MG63 (cell line): ENCODE measurements at places on chromosomes 4 and X.

GRCh38 chrX:142249721-142250120 lies 44.6 kb upstream of the MAGEC2 start:
- DNase-seq = no peak

- DNase-seq = no peak
These were observed 155.4 kb upstream of the IL15 start for GRCh38 chr4:141480950-141481349.

DNA sequence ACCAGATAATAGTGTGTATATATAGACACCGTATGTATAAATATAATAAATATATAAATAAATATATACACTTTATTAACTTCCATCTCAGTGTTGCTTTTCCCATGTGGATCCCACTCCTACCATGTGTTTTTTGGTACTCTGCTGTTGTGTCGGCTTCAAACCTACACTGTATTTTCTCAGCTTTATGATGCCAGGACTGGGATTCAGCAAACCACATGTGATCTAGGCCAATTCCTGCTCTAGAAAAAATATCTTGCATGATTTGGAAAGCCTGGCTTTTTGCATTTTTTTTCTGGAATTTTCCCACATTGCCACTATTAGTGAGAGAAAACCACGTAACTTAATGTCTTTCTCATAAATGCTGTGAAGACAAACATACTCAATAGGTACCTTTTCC lies 55.8 kb downstream of the POLR2B start:
- DNase-seq = no peak

DNA sequence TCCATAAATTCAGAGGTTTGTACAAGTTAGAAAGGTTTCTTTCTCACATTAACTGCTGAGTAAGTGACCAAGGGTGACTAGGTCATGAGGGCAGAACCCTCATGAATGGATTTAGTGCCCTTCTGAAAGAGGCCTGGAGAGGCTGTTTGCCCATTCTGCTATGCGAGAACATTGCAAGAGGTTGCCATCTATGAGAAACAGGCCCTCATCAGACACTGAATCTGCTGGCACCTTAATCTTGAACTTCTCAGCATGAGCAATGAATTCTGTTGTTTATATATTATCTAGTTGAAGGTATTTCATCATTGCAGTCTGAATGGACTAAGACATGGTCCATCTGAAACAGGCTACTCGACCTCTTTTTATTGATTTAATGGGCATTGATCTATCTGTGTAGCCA lies 96.2 kb upstream of the GPRIN3 start:
- DNase-seq = no peak

DNA sequence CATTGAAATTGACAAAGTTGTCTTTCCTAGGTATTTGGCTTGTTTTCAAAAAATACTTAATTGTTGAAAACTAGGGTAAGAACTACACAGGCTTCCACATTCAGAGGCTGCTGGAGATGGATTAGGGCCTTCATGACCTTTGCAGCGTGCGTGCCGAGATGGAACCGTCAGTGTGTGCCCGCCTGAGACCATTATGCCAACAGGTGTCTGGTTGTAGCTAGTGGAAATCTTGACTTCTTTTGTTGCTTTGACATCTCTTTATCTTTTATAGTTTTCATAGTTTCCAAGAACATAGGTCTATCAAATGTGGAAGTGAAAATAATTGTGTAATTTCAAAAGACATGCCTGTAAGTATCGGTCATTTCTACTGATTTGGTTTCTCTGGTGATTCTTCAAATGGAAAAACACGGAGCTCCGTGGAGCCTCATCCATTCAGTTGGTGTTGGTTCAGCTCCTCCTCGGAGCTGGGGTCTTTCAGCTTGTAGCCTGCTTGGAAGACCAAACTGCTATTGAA lies 38.9 kb upstream of the CLCN4 start:
- DNase-seq = no peak

DNA sequence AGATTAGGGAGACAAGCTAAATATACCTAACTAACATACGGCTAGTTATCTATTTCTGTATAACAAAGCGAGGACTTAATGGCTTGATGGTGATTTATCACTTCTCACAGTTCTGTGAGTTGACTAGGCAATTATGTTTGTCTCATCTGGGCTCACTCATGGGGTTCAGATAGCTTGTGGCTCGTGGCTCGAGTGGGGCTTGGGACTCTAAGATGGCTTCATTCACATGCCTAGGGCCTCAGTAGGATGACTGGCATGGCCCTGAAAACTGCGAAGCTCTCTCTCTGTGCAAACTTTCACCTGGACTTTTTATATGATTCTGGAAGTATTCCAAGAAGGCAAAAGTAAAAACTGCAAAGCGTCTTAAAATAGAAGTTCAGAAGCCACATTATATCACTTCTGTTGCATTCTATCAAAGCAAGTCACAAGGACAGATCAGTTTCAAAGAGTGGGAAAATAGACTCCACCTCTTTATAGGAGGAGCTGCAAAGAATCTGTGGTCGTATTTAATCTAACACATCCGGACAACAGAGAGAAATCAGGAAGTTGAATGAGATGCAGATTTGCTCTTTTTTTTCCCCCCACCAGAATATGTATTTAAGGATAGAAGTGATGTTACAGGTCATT lies 491.2 kb downstream of the INPP4B start:
- no peak for DNase-seq

DNA sequence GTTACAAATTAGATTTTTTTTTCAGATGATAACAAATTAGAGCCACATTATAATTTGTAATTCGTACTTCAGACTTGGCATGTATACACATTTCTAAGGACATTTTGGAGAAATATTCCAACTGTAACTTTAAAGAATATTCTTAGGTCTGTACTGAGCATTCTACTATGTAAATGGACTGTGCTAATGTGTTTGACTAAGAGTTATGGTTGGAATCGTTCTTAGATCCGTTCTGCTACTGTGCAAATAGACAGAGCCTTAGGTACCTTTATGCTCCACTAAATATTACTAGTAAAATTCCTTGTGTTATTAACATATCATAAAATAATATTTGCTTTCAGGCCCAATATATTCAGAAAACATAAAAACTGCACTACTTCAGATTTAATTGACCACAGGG lies 1180.0 kb upstream of the TENM3 start:
- DNase-seq = no peak

- peak; percentile 36 for DNase-seq
These were observed at the start of gene CNKSR2 for GRCh38 chrX:21374163-21374993. Gene CNKSR2, plus strand, starts transcription at chrX:21374418. Its CDS starts 480 bp downstream, at chrX:21374898.

- no peak for DNase-seq
These were observed 155.2 kb upstream of the SPIN4 start for GRCh38 chrX:63506320-63506719.

GRCh38 chr4:147913137-147913536 lies 181.2 kb downstream of the ARHGAP10 start:
- DNase-seq = no peak

DNA sequence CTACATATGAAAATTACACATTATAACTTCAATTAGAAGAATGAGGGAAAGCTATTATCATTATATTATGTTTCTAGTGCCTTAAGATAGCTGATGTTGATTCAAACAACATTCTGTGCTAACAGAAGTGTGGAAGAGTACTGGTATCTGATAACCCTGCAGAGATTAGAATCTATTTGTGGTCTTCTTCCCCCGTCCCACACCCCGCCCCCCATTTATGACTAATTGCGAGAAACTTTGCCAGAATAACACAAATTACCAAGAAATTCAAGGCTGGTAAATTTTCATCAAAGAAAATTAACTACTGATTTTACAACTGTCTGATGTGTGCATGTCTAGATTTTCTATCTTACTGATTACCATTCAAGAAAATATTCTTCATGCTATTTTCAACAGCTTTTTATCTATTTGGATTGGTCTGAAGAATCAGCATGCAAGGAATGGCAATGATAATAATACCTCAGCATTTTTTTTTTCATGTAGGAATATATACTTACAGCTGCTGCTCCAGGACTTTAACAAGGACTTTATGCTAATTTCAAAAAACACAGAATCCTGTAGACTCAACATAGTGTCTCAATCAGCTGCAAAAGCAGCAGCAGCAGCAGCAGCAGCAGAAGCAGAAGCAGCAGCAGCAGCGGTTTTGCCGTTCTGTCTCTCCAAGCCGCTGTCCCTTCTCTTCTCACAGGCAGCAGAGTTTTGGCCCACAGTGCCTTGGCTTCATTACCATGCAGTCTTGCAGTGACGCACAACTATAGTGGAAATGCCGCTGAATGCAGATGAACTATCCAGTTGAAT lies 126.7 kb downstream of the FRYL start:
- DNase-seq = peak; percentile 43

- DNase-seq = no peak
These were observed 11.0 kb upstream of the PDLIM3 start for GRCh38 chr4:185546335-185546734.

- DNase-seq = no peak
These were observed 291.6 kb upstream of the HS3ST1 start for GRCh38 chr4:11720292-11720691.

GRCh38 chr4:151785484-151786157 lies 24.8 kb upstream of the GATB start:
- no peak for DNase-seq

DNA sequence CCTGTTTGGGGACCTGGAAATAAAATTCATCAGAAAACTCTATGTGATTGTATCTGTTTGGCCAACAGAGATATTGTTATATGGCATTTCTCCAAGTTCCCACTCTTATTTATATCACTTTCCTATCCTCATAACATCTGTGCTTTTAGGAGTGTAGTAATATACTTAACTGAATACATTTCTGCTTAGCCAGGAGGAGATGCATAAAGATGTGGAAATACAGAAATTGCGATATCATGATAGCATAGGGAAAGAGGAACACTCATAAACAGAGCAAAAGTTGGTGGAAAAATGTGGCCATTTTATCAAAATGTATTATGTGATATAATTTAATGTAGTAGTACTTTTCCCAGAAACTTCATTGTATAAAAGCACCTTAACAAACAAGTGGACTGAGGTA lies 46.1 kb upstream of the TSPAN7 start:
- no peak for DNase-seq

DNA sequence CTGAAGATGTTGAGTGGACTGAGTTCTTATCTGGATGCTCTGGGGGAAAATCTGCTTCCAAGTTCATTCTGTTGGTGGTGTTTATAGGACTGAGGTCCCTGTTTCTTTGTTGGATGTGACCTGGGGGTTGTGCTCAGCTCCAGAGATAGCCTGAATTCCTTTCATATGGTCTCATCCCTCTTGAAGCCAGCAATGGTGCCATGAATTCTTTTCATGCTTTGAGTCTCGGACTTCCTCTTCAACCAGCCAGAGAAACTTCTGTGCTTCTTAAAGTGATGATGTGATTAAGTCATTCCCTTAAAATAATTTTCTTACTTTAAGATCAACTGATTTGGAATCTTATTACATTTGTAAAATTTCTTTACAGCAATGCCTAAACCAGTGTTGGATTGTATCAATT lies 233.8 kb upstream of the UGT8 start:
- peak; percentile 54 for DNase-seq

GRCh38 chr4:93828332-93828994 lies at the start of gene ATOH1:
Gene ATOH1, plus strand, starts transcription at chr4:93828753. Its CDS starts 174 bp downstream, at chr4:93828927.
- peak; percentile 2 for DNase-seq

GRCh38 chr4:41124916-41125548 lies 89.3 kb downstream of the APBB2 start:
- DNase-seq = no peak

GRCh38 chr4:8748236-8748575 lies 123.4 kb downstream of the HMX1 start:
- DNase-seq = no peak

DNA sequence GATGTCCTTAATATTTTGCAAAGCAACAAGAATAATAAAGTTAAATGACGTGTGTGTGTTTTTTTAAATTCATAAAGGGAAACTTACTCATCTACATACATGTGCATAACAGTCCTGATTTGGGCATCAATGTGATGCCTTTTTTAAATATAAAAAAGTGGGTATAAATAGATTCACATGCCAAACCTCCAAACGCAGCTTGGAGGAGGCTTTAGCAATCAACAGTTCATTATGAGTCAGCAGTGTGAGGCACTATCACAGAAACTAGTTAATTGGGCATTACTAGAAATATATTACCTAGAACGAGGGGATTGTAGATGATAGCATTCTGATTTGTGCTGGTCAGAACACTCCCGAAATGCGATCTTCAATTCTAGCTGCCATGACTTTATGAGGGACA lies 115.1 kb downstream of the HS6ST2 start:
- DNase-seq = no peak

DNA sequence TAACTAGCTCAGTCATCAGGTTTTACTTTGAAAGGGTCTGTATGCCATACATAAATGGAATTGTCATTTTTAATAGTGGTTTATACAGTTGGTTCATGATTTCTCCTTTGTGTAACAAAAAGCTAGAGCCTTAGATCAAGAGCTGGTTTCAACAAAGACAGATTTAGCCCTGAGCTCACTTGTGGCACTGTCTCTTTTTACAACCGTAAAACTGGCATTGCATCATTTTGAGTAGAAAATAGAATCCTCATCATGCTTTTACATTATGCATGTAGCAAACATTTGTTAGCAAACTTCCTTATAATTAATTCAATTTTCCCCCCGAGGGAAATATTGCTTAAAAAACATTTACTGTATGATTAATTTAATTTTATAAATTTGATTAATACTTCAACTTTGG lies 1871.5 kb downstream of the ARAP2 start:
- DNase-seq = no peak

DNA sequence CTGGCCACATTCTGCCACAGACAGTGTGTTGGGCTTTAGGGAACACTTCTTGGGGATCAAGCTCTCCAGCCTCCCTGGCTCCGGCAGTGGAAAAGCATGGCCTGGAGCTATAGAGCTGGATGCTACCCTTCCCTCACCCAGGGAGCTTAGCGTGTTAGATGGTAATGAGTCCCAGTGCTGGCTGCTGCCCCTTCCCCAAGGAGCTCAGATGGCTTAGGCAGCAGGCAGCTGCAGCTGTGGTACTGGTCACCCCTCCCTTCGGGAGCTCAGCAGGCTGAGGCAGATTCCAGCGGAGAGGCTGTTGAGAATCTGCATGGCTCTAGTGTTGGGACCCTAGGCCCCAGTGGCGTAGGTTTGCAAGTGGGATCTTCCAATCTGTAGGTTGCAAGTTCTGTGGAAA lies 19.5 kb downstream of the TMEM144 start:
- no peak for DNase-seq

DNA sequence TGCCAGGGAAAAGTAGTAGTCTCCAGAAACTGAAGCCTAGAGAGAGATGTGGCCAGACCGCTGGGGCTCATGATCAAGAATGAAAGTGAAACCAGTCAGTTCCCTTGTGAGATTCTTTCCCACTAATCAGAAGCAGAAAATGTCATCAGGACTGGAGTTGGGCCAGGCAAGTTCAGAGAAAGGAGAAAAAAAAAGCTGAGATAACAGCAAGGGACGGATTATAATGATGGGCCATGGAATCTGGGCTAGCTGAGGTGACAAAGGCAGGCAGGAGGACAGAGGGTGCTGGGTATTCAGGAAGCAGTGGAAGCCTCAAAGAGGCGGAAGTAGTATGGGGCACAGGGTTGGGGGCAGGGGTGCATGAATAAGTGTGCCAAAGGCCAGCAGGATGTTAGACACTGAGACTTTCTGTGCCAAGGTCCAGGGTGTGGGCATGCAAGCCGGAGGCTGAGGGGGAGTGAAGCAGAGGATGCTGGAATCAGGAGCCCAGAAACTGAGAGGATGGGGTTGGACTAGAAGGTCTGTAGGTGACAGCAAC lies 2.5 kb downstream of the CXorf38 start:
- DNase-seq = peak; percentile 85

- DNase-seq = no peak
These were observed 38.8 kb downstream of the FAT1 start for GRCh38 chr4:186684889-186685309.
